Ovary (tissue), 10 donors: ENCODE measurements at places on chromosomes 5 and 9.

GRCh38 chr5:79856456-79857055 is 134.5 kb downstream of the MTX3 start:
- H3K4me1 ChIP-seq: no peaks in the 10 kb centered on the region
- H3K36me3 ChIP-seq: no peaks in the 10 kb centered on the region
- no peak overlapping the region for H3K27ac ChIP-seq
- H3K4me3 ChIP-seq: no peak overlapping the region

DNA sequence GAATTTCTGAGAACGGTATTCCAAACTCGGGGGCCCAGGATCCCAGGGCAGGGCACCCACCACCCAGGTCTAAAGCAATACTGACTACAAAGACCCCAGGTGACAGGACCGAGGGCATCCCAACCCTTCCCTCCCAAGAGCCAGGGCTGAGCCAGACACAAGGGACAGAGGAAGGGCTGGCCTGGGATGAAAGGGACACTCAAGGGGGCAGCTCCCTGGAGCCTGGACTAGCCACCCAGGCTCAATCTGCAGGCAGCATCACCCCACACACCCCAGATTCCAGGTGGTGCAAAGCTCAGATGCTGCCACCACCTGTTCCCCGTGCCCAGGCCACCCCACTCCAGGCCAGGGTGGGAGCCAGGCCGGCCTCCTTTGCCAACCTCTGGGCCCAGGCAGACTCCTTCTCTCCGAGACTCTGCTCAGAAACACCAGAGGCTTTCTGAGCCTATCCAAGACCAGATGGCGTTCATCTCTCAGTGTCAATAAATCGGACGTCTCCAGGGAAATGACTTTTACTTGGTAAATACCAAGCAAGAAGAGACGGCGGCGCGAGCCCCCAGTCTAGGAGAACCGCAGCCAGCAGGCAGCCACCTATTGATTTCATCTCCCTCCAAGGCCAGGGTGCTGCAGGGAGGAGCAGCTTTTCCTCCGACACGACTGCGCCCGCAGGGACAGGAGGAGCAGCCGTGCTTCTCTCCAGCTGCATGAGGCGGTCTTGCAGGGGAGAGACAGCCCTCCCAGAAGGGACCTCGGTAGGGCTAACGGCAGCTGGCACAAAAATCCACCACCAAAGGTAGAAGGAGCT is 94.1 kb upstream of the ADAMTS2 start:
- H3K27me3 ChIP-seq: no peaks in the 10 kb centered on the region
- no peak for DNase-seq
- no peak overlapping the region for H3K27ac ChIP-seq
- H3K4me1 ChIP-seq: peaks cover 4% of the 10 kb centered on the region

- H3K36me3 ChIP-seq: no peaks in the 10 kb centered on the region
- peak overlapping the region; percentile 97 for H3K27ac ChIP-seq
Measured at GRCh38 chr5:142110046-142110531, 1.5 kb downstream of the NDFIP1 start.

DNA sequence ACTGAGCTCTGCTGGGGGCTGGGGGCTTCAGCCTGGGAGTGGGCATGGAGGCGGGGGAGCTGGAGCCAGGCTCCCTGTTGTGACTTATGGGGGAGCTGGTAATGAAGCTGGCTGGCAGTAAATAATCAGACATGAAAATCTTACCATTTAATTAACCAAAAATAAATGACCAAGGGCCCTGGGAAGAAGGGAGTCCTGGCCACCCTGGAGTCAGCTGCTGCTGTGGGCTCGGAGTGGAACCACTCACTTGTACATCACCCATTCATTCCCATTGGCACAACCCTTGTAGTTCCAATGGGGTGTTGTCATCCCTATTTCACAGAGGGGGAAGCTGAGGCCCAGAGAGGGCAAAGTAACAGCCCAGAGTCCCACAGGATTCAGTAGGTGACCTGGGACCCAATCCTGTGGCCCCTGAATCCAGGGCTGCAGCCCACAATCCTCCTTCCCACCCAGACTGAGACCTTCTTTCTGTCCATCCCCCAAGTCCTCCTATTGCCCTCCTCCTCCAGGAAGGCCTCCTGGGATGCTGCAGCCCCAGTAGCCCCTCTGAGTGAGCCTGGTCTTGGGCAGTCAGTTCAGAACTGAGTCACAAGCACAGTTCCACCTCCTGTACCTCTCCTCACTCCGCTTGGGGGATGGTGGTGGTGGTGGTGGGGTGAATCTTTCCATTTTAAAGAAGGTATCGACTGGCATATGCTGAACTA is 259.4 kb upstream of the MVB12B start:
- no peak for DNase-seq
- H3K4me1 ChIP-seq: no peaks in the 10 kb centered on the region
- no peak overlapping the region for H3K27ac ChIP-seq
- H3K27me3 ChIP-seq: no peaks in the 10 kb centered on the region
- H3K36me3 ChIP-seq: no peaks in the 10 kb centered on the region
- H3K4me3 ChIP-seq: no peak overlapping the region
